ENCODE measurements at places on chromosomes 4 and X. TPM values are rescaled to one million over a fixed set of nuclear protein-coding genes. Genes with fewer than 3 reads are reported as not detected.
A peak's percentile ranks its signal among the peaks of the same experiment; 100 is the strongest.

DNA sequence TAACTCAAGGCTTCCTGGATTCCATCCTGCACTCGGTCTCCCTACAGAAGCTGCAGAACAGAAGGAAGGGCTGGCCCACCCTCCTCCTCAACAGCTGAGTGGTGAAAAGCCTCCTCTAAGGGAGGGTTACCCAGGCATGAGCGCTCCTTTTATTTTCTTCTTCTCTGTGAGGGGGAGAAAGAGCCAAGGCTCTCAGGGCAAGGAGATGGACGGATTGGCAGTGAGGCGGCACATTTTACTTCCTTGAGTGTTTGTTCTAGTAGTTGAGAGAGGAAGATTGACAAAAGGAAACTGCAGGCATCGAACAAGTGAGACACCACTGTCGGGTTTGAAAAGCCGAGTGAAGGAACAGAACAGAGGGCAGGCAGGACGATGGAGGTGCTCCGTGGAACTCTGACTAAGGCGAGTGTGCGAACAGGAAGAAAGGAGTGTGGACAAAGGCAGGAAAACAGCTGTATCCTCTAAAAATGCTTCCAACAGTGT lies 38.4 kb upstream of the STS start:
- DNase-seq, result no peak

- no peak for DNase-seq
Observed at GRCh38 chr4:16206848-16207247, 19.4 kb downstream of the TAPT1 start.

Gene HELT
- not detected for total RNA-seq

DNA sequence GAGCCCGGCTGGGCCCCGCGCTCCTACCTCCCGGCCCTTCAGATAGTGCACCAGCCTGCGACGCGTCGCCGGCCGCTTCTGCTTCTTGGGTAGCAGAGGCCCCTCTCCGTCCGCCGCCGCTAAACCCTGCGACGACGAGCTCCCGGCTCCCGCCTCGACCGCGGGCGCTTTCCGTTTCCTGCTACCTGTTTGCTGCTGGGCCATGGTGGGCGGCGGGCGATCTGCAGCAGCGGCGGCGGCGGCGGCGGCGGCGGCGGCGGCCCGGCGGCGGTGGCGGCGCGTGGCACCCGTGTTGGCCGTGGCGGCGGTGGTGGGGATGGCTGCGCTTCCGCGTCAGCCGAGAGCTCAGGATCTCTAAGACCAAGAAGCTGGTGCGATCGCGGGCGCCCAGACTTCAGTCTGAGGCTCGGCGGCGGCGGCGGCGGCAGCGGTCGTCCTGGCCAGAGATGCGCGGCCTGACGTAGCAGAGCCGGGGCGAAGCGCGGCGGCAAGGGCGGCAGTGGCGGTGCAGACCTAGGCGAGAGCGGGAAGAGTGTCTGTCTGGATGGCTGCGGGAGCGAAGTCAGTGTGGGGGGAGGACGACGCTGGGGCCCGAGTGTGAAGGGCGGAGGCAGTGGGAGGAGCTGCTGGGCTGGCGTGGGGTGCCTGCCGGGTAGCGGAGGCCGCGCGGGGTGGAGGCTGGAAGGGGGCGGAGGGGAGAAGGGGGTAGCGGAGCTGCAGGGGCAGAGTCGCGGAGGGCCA lies at the start of gene DCAF12L2:
Gene DCAF12L2 (minus strand): TSS at position 569 of the 741 bp plus-strand sequence. CDS start 365 bp downstream, at position 204.
- peak; percentile 76 for DNase-seq

Gene IGSF1
- total RNA-seq, result 1.5 TPM

DNA sequence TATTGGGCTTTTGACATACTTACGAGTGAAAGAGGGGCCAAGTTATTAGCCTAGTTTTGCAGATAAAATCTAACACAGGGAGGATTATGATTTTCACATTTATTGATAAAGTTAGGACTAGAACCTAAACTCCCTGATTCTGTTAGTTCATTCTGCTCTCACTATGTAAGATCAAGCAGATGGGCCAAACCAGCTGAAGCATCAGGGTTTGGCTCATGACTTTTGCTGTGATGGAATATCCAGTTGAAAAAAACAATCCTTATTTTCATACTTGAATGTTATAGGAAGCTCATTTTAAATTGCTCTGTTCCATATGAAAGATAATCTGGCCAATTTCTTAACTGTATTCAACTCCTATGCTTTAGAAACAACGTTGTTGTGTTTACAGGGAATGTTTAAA lies 21.2 kb downstream of the SPRY1 start:
- DNase-seq, result no peak

DNA sequence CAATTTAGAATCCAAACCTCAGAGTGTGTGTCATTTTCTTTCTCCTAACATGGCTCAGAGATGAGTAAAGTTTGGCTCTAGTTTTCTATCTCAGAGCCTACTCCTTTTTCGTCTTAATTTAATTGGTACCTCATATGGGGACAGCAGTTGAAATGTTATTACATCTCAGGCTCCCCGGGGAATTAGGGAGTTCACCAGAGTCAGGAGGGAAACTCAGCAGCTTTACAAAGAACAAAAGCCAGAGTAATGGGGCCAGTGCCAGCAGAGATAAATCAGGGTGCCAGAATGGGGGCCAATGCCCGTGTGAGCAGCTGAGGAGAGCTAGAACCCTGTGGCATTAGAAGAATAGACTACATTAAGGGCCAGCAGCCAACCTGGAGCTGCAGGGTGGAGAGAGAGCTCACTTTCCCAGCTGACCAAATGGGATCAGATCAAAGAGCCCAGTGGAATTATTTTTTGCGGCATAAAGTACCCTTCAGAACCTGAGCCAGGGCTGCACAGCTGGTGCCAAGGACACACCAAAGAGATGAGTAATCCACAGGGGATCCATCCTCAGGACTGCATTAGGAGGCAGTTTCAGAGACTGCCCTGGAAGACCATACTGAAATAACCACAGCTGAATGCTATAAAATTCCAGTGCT lies 207.1 kb upstream of the DKK2 start:
- no peak for DNase-seq

Gene FRAS1
- total RNA-seq, result 2.3 TPM

DNA sequence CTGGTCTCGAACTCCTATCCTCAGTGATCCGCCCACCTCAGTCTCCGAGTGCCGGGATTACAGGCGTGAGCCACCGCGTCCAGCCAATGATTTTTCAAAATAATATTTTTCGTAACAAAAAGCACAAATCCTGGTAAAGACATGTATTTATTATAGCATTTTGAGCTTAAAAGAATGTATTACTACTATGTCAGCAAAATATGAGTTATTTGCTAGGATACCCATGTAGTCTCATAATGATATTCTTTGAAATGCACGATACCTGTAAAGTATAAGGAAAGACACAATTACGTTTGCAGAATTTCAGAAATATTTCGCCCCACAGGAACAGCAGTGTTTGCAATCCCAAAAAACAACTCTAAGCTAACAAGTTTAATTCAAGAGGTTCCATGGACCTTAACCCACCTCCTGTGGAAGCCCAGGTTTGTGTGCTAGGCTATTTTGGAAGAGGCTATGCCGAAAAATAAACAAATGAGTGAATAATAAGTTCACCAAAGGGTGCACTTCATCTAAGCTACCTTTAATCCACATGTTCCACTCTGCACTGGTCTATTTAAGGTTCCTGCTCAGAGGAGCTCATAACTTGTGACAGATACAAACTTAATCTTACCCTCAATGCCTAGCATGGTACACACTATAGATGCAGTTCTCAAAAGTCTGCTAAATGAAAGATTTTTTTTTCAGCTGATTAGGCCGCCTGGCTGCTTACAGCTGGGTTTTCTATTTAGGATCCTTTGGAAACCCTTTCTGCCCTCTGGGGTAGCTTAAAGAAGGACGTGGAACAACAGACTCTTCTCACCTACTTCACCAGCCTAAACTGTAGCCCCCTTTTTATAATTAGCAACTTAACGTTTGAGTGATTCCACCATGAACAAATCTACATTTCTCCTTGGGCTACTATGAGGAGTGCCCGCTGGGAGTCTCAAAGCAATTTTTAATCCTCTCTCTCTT lies 5.0 kb downstream of the FRYL start:
- DNase-seq, result no peak

DNA sequence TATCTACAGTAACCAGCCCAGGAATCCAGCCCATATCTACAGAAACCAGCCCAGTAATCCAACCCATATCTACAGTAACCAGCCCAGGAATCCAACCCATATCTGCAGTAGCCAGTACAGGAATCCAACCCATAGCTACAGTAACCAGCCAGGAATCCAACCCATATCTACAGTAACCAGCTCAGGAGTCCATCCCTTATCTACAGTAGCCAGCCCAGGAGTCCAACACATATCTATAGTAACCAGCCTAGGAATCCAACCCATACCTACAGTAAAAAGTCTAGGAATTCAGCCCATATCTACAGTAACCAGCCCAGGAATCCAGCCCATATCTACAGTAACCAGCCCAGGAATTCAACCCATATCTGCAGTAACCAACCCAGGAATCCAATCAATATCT lies 445.0 kb upstream of the BOD1L1 start:
- DNase-seq, result no peak

- DNase-seq, result no peak
Observed at GRCh38 chr4:56791316-56791715, 30.2 kb downstream of the SPINK2 start.

Gene PLK4
- total RNA-seq, result 1.7 TPM

GRCh38 chr4:89803915-89804314 lies 33.0 kb downstream of the SNCA start:
- DNase-seq, result no peak

Gene REPS2
- 5.3 TPM for total RNA-seq
